ENCODE measurements at places on chromosomes 12 and 14. TPM values are rescaled to one million over a fixed set of nuclear protein-coding genes. Genes with fewer than 3 reads are reported as not detected.

- DNase-seq: no peak
Measured at GRCh38 chr14:32509632-32510187, 180.6 kb downstream of the AKAP6 start.

- DNase-seq: no peak
Measured at GRCh38 chr14:91292491-91292890, 48.0 kb upstream of the GPR68 start.

DNA sequence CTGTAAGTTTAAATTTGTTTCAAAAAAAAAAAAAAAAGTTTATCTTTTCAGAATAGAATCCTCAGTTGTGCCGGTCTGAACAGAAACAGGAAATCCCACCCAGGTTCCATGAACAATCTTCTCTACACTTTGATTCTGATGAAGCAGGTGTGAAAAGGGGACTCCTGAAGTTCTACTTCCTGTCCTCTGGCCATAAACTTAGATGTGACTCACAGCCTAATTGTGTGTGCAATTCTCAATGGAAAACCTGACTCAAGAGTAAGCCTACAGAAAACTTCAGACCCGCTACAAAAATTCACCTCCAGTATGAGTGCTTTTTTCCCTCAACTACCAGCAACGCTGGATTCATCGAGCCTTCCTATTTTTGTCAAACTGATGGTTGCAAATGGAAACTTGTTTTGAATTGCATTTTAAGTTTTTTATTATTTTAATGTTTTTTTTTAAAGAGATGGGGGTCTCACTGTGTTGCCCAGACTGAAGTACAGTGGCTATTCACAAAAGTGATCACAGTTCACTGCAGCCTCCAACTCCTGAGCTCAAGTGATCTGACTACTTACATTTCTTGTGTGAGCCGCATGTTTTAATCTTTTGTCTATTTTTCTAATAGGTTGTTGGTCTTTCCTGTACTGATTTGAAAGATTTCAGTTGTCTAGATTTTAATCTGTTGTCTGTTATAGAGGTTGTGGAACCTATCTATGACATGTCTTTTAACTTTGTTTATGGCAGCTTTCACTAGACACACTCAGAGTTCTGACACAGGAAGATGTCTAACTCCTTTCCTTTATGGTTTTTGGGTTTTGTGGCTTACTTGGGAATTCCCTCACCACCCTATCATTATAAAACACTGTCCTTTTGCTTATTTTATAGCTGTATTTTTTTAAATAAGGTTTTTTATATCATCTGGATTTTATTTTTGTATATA lies 37.6 kb downstream of the ATG14 start:
- no peak for DNase-seq

Gene PRKD1
- polyA plus RNA-seq: 34.7 TPM

GRCh38 chr14:21384494-21384851 lies 654 bp upstream of the SUPT16H start:
- DNase-seq: no peak

Gene PTCSC3
- 0.67 TPM for polyA plus RNA-seq

DNA sequence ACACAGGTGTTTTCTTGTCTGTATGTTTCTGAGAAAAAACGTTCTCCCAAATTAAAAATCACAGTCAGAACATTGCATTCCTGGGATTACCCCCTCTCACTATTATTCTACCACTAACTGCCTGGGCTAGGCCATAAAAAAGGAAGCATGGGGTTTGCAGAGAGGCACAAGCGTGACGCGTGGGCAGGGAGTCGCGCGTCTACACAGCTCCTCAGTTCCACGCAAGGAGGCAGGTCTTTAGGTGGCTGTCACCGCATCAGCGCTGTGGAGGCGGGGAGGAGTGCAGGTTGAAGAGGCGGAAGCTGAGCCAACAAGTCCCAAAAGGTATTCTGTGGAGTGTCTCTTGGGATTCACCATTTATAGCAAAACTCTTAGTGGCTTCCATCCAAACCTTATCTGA lies 109.9 kb downstream of the RIMBP2 start:
- no peak for DNase-seq

DNA sequence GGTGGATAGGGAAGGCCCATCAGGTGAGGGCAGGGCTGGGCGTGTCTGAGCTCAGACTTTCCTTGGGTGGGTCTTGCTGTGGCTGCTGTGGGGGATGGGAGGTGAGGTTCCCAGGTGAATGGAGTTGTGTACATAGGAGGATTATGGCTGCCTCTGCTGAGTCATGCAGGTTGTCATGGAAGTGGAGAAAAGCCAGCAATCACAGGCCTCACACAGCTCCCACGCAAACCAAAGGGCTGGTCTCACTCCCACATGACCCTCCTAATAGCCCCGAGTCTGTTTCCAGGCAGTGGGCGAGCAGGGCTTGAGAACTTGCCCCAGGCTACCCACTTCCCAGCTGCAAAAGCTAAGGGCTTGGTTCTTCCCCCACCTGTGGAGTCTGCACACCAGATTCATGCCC lies 149.5 kb downstream of the IPO8 start:
- DNase-seq: no peak

- no peak for DNase-seq
Measured at GRCh38 chr14:105275267-105275946, 25.4 kb downstream of the BRF1 start.

DNA sequence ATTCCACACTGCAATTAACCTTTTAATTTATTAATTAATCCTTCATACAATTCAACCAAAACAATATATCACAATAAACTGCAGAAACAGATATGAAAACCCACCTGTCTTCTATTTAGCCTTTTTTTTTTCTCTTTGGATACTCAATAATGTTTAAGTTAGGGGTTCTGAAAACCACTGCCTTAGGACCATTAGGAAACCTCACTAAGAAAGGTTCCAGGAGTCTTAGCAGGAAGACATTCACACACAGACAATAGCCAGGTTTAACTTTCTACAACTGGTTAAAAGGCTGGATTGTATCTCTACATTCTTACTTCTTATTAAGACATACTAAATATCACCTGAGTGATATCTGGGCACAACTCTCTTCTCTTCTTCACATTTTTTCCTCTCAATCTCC lies 3.3 kb downstream of the SEC23A start:
- DNase-seq: no peak

GRCh38 chr12:5114436-5114835 lies 70.8 kb downstream of the KCNA5 start:
- DNase-seq: no peak

- DNase-seq: no peak
Measured at GRCh38 chr12:68451261-68452077, 119.3 kb upstream of the MDM1 start.

GRCh38 chr12:110934093-110934852 lies 13.9 kb upstream of the MYL2 start:
- no peak for DNase-seq

GRCh38 chr14:64012003-64012402 lies 159.2 kb downstream of the SYNE2 start:
- no peak for DNase-seq

DNA sequence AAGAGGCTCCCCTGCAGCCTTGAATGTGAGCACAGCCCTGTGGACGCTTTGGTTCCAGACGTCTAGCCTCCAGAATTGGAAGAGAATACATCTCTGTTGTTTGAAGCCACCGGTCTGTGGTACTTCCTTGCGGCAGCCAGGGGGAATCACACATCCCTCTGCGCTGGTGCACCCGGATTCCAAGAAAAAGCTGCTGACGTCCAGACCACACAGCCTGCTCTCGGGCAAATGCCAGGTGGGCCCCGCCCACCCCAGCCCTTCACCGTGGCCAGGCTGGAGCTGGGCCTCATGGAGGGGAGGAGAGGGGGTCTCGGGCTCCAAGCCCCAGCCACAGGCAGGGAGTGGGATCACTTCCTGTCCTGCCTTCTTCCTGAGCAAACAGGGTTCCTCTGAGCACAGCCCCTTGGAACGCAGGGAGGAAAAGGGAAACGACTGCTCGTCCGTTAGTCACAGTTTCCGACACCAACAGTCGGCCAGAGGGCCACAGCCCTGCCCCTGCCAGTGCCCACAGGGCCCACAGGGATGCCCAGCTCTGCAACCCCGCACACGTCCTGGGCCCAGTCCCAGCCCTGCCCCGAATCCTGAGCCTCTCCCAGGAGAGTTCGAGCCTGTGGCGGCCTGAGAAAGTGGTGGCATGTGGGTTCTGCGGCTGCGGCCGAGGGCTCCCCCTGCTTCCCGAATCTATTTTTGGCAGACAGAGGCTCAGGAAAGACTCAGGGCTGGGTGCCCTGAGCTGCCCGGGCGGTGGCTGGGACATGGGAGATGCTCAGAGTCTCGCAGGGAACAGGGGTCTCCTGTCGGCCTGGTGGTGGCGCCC lies 85.3 kb downstream of the RFLNA start:
- DNase-seq: no peak

GRCh38 chr12:128424931-128425431 lies 158.0 kb downstream of the TMEM132C start:
- no peak for DNase-seq

DNA sequence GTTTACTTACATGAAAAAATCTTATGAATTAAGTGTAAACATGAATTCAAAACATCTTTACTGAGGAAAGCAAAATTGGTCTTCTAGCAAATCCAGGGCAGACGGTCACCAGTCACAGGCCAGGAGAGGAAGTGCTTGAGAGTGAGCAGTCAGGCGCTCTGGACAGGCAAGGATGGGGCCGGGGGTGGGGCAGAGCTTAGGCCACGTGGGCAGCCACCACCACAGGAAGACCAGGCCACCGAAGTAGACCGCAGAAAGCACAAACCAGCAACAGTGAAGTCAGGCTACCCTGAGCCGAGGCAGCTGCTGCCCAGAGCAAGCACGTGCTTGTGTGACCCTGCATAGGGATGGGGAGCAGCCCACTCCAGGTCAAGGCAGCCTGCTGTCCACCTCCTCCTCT lies 33.5 kb downstream of the SLC6A12 start:
- DNase-seq: no peak

GRCh38 chr14:77645520-77646230 lies 29.2 kb upstream of the SPTLC2 start:
- no peak for DNase-seq

Gene CNTN1
- polyA plus RNA-seq: 35.7 TPM

Gene CIDEB
- 24.8 TPM for polyA plus RNA-seq

GRCh38 chr14:87042354-87042753 lies 950.6 kb downstream of the GALC start:
- DNase-seq: no peak

Gene KLRG1
- 3.1 TPM for polyA plus RNA-seq

GRCh38 chr12:54126029-54126695 lies 62.6 kb downstream of the SMUG1 start:
- no peak for DNase-seq

All from left kidney (tissue), 8 donors.